ENCODE measurements at places on chromosomes 3 and 15. TPM values are rescaled to one million over a fixed set of nuclear protein-coding genes. Genes with fewer than 3 reads are reported as not detected.

The CCDC191 gene
- 11.1 TPM for total RNA-seq

DNA sequence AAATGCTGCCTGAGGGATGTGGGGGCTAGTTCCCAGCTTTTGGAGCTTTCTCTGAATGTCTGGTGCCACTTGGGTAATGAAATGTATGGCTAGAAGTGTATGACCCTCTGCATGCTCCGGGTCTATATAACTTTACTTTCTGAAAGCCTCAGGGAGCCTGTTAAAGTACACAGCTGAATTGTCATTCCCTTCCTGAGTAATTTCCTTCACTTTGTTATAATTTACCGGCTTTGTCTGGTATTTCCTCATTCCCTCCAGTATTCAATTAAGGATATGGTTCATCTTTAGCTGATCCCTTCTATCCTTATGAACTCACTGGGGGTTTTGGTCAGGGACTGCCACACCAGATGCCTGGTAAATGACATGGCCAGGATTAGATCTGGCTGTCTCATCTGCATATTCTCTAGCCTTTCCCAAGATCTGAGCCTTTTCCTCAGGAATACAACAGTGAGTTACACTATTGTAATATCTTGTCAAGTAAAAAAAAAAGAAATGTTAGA, 620.3 kb downstream of the ZPLD1 start:
- DNase-seq: no peak
- H3K27me3 ChIP-seq: no peaks in the 10 kb centered on the region
- H3K27ac ChIP-seq: no peak overlapping the region
- H3K4me3 ChIP-seq: no peak overlapping the region
- H3K4me1 ChIP-seq: no peaks in the 10 kb centered on the region

The ATP13A4 gene
- 26.4 TPM for total RNA-seq

The MDFIC2 gene
- not detected for total RNA-seq

DNA sequence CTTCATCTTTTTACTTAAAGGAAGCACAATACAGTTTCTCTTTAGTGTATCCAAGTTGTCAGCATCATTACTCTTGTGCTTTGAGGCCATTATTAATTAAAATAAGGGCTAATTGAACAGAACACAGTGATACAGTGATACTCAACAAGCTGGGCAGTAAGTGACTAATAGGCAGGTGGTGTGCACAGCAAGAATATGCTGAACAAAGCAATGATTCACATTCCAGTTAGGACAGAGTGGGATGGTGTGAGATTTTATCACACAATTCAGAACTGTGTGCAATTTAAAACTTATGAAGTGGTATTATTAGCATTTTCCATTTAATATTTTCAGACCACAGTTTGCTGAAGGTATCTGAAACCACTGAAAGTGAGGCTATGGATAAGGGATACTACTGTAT, 116.9 kb downstream of the PLOD2 start:
- no peaks in the 10 kb centered on the region for H3K4me1 ChIP-seq
- no peak overlapping the region for H3K4me3 ChIP-seq
- no peaks in the 10 kb centered on the region for H3K36me3 ChIP-seq
- no peak for DNase-seq
- no peaks in the 10 kb centered on the region for H3K27me3 ChIP-seq

GRCh38 chr3:151203051-151203420, at the start of gene GPR171:
TSS of gene GPR171 (minus strand) at chr3:151203216. CDS start at chr3:151199386, 3,830 bp downstream.
- no peaks in the 10 kb centered on the region for H3K4me1 ChIP-seq
- no peaks in the 10 kb centered on the region for H3K36me3 ChIP-seq
- no peak within 1 kb of the TSS for H3K27ac ChIP-seq
- no peaks in the 10 kb centered on the region for H3K27me3 ChIP-seq
- DNase-seq: no peak

DNA sequence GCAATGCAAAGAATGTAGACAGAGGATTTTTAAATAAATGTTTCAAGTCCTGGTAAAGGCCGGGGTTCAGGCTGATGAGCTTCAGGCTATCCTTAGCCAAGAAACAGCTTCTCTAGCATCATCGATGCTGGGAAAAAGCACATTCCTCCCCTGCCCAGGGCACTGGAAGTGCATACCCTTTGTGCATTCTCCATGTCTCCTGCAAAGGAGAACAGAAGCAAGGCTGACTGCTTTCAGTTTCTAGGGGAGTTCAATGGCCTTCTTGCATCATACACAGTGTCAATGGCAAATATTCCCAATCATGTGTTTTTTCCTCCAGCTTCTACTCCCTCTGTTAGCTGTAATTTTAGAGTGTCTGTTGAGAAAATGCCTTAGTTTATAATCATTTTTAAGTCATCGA, 59.9 kb downstream of the GPR176 start:
- H3K4me1 ChIP-seq: no peaks in the 10 kb centered on the region
- no peaks in the 10 kb centered on the region for H3K27me3 ChIP-seq
- no peak for DNase-seq
- no peaks in the 10 kb centered on the region for H3K36me3 ChIP-seq
- no peak overlapping the region for H3K27ac ChIP-seq
- H3K4me3 ChIP-seq: no peak overlapping the region

GRCh38 chr3:172204716-172205115, 165.3 kb downstream of the FNDC3B start:
- H3K4me1 ChIP-seq: peaks cover 21% of the 10 kb centered on the region
- H3K36me3 ChIP-seq: peaks cover 5% of the 10 kb centered on the region
- DNase-seq: no peak
- no peaks in the 10 kb centered on the region for H3K27me3 ChIP-seq
- no peak overlapping the region for H3K4me3 ChIP-seq

- peak overlapping the region; percentile 86 for H3K27ac ChIP-seq
- peaks cover 12% of the 10 kb centered on the region for H3K4me1 ChIP-seq
- no peaks in the 10 kb centered on the region for H3K36me3 ChIP-seq
- no peak overlapping the region for H3K4me3 ChIP-seq
- no peaks in the 10 kb centered on the region for H3K27me3 ChIP-seq
These were observed 10.8 kb upstream of the SLC24A5 start for GRCh38 chr15:48109856-48110531.

DNA sequence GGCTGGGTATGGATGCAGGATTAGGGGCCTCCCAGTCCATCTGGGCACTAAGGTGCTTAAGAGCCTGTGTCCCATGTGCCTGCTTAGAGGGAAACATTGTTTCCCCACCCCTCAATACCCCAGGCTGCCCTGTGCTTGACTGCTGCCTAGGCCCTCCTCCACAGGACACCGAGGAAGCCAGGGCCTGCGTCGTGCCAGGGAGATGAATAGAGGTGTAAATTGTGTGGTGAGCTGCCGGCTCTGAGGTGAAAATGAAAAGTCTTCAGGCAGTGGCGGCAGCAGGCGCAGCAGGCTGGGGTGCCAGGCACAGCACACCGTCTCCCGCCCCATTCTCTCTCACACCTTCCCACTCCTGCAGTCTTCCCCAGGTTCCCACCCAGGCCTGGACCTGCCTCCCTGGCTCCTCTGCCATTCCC, 13.9 kb upstream of the GRM2 start:
- H3K36me3 ChIP-seq: peaks cover 78% of the 10 kb centered on the region
- peaks cover 51% of the 10 kb centered on the region for H3K4me1 ChIP-seq
- no peak for DNase-seq
- H3K27me3 ChIP-seq: no peaks in the 10 kb centered on the region

DNA sequence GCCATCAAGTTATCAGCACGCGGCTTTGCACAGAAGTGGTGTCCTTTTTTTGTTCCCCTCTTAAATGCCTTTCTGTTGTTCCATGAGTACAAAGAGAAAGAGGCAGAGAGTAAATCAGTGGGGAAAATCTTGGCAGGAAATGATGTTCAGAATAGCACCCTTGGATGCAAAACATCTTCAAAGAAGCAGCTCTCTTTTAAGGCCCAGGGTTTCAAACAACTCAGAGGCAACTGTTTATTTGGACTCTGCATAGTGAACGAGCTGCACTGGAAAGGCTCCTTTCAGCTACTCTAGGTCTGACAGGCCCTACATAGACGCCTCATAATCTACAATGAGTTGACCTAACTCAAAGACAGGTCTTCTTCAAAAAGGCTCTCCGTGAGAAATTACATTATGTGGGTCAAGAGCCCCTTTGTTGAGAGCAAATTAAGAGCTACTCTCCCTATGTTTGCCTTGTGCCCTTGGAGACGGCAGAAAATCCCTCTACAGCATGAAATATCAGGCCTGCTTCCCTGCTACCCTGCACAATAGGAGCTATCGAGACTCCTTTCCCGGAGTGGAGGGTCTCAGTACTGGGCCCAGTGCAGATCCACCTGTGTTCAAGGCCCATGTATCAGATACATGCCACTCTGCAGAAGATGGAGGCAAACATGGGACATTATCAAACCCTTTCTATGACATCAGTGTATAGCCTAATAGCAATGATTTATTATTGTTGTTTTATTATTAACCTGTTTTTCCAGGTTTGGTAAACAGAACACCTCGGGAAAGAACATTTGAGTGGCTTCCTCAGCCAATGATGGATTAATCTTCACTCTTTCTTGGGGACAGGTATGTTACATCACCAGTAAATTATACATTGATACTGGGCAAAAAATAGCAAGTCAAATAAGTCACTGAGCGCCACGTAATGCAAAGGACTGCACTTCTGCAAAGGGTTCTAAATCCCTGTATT, 53.1 kb downstream of the HEG1 start:
- no peak overlapping the region for H3K4me3 ChIP-seq
- H3K4me1 ChIP-seq: peaks cover 31% of the 10 kb centered on the region
- H3K36me3 ChIP-seq: no peaks in the 10 kb centered on the region

Data from spinal cord (tissue), 10 donors.